ENCODE measurements at places on chromosomes 4 and X.

DNA sequence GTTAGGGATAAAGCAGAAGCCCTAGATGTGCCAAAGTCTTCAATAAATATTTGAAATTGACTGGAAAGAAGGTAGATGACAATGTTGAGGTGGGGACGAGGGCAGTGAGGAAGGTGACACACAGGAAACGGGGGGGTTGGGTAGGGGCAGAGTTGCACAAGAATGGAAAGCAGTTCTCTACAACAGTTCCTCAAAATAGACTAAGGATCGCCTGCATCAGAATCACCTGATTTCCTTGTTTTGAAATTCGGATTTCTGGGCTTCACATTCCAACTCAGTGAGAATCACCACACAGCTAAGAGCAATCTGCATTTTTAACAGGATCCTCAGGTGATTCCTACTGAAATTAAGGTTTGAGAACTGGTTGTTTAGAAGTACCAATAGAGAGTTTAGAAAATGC is 70.6 kb downstream of the ARFIP1 start:
- DNase-seq: peak; percentile 28

- DNase-seq: no peak
Measured at GRCh38 chr4:112677519-112678091, 40.7 kb downstream of the LARP7 start.

DNA sequence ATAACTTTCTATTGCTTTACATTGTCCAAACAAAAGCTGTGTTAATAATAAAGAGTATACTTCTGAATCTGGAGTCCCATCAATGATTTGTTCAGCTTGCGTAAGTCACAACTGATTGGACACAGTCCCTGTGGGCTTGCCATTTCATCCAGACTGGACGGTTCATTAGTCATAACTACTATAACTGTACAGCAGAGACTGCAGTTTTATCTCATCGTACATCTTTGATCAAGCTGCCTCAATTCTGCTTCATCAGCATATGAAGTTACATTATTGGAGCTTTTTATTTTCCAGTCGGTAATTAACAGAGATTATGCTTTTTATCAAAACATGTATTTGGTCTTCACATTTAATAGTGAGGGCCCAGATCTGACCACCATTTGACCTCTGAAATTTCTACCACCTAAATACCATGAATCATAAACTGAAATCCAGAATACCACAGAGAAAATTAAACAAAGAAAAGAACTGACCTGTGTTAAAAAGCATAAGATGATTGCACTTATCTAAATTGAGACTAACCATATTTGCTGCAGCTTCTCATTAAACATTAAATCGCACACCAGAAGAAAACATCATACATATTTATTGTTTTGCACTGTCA is 12.5 kb upstream of the MAB21L2 start:
- no peak for DNase-seq

GRCh38 chr4:108940149-108940548 is 177.3 kb upstream of the ETNPPL start:
- DNase-seq: no peak

DNA sequence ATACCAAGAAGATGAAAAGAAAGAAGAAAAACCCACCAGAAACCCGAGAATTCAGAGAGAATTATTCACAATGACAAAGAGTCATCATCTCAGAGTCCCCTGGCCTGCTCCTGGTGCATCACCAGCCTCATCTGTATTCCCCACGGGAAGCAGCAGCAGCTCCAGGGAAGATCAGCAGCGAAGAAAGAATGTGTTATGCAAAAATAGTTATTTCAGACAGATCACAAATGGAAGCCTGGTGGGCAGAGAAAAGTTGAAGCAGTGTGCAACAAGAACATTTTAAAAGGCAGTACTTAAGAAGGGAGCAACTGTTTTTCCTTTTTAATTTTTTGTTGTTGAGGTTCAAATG is 189.2 kb downstream of the PPP3CA start:
- no peak for DNase-seq

- no peak for DNase-seq
Measured at GRCh38 chrX:21691512-21692018, 33.4 kb upstream of the KLHL34 start.

- no peak for DNase-seq
Measured at GRCh38 chr4:94941706-94942105, 184.0 kb downstream of the BMPR1B start.

- no peak for DNase-seq
Measured at GRCh38 chr4:3031357-3032082, 42.8 kb downstream of the HTT-AS start.

DNA sequence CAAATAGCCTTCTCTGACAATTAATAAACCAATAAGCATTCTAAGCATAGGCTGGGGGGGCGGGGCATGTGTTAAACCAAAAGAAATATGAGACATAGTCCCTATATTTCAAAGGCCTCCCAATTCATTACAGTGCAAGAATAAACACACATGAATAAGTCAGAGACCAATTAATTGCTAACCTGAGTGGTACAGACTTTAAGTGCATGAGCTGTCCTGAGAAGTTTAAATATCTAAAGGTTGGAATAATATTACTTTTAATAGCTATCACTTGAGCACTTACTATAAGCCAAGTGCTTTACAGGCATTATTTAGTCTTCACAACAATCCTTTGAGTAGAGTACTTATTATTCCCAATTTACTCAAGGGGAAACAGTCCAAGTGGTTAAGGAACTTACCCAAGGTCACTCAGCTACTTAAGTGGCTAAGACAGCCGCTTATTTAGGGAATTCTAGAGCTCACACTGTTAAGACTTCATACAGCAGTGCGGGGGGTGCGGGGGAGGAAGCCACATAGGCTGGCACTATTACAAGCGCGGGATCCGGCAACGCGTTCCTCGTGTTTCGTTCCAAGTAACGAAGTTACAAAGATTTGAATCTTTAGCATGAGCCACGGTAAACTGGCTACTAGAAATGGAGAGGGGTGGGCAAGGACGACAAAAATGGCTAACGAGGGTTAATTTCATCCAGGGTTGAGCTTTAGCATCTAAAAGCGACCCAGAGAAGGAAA is 1.4 kb downstream of the THOC2 start:
- DNase-seq: no peak

GRCh38 chr4:7295197-7295910 is 103.0 kb downstream of the SORCS2 start:
- DNase-seq: peak; percentile 64

- peak; percentile 21 for DNase-seq
Measured at GRCh38 chr4:19936476-19936875, 315.2 kb upstream of the SLIT2 start.

DNA sequence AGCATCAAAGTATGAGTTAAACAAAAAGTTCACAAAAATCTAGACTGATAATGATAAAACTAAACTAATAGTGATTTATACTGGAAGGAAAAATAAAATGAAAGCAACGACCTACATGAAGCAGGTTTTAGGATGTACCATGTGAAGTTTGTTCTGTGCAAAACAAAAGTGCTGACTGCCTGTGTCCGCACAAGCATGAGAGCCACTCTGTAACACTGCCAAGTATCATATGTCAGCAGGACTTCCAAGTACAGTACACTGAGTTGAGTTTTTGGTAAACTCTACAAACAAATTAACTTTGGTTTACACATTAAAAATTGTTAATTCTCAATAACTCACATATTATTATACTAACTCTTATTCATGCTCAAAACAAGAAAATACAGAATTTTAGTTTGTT is 459.0 kb downstream of the PDGFC start:
- DNase-seq: peak; percentile 29

- no peak for DNase-seq
Measured at GRCh38 chr4:8076023-8076422, 82.6 kb downstream of the ABLIM2 start.

- DNase-seq: peak; percentile 58
Measured at GRCh38 chrX:120308959-120309872, 2.0 kb downstream of the TMEM255A start.

DNA sequence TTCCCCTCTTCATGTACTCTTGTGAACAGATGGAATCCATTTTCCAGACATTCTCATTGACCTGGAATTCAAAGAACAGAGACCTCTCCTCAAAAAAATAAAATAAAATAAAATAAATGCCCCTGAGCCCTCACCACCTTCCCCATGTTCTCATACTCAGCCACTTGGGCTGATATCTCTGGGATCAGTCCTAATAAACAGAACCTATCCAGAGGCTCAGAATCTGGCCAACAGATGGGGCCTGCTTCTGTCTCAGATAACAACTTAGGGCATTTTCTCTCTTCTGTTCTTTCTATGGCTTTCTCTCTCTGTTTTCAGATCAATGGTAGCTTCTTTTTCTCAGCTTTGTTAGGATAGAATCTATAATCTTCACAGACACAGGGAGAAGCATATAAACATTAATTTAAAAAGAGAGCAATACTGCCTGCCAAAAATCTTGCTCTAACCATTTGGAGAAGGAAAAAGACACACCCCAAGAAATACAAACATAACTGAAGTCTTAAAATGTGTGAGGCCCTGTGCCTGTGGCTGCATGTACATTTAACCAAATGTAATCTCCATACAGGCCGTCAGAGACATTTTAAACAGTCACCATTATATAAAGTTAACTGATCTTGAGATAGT is 907.1 kb downstream of the FAT4 start:
- no peak for DNase-seq

DNA sequence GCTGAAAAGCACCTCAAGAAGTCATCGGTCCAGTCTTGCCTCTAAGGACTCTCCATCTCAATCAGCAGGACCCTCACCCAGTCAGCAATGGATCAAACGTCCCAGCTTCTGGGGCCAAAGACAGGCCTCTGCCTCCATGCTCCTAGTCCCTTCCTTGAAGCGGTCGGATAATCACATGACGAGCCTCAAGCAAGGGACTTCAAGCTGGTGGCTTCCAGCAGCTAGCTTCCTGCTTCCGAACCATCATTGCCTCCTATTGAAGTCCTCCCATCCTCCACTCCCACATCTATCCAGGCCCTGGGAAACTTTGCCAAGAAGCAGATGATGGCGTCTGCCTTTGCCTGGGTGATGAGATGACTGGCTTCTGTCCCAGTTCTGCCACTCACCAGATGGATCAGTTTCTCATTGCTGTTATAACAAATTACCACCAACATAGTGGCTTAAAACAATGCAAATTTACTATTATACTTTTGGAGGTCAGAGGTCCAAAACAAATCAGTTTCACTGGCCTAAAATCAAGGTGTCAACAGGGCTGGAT is 135.2 kb upstream of the MAMLD1 start:
- no peak for DNase-seq

GRCh38 chr4:165359506-165359905 is 19.3 kb upstream of the CPE start:
- DNase-seq: no peak

DNA sequence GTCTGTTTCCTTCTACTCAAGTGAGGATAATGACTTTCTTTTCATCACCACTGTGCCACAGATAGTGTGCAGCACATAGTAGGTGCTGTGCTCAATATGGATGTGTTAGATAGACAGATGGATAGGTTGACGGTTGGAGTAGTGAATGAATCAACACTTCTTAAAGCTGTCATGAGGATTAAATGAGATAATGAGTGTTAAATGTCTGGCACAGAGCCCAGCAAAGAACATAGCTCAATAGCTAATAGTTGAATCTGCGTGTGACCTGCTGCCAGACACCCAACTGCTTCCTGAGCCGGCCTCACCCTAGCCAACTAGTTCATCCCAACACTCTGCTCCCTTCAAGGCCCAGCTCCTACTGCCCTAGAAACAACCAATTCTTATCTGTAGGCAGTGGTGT is 67.7 kb upstream of the PJA1 start:
- DNase-seq: no peak

DNA sequence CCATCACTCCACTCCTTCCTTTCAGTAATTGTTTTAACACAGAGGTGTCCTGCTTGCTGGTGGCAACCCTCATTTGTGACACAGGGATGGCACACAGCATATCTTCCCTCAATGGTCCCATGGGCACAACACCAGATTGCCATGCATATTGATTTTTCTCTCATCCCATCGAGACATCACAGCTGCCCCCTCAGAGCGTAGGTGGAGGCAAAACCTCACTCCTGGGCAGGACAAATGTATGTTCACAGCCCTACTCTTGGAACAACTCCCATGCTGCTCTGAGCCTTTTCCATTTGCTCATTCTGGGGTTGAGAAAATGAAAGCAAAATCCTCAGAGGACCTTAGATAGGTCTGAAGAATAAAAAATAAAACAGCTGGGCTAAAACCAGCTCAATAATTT is 172.2 kb downstream of the GABRB1 start:
- no peak for DNase-seq

GRCh38 chrX:45172890-45173289 is 27.8 kb downstream of the DIPK2B start:
- DNase-seq: no peak

DNA sequence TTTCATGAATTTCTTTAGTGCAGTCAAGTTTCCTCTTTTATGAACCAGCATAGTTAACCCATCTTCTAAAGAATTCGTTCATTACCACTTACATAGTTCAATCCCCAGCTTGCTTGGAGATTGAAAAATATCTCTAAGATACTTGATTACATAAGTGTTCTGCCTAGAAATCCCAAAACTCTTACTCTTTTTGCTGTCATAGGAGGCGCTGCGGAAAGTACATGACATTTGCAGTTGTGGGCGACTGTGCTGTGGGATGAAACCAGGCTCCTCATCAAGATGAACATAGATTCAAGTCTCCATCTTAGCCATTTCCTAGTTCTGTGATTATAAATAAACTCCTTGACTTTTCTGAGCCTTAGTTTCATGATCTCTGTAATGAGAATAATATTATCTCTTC is 107.1 kb upstream of the SORBS2 start:
- DNase-seq: no peak

- no peak for DNase-seq
Measured at GRCh38 chr4:119207051-119207450, 5.5 kb upstream of the USP53 start.

- no peak for DNase-seq
Measured at GRCh38 chr4:4417886-4418285, 31.0 kb downstream of the NSG1 start.

- DNase-seq: no peak
Measured at GRCh38 chr4:10104211-10104990, 12.2 kb downstream of the WDR1 start.

- peak; percentile 55 for DNase-seq
Measured at GRCh38 chr4:183823434-183823833, 81.7 kb upstream of the STOX2 start.

- DNase-seq: no peak
Measured at GRCh38 chr4:6463311-6464289, 8.8 kb downstream of the PPP2R2C start.

- no peak for DNase-seq
Measured at GRCh38 chr4:159505266-159505975, 402.5 kb downstream of the RAPGEF2 start.

- DNase-seq: no peak
Measured at GRCh38 chrX:111917591-111917990, 41.6 kb downstream of the TRPC5OS start.

DNA sequence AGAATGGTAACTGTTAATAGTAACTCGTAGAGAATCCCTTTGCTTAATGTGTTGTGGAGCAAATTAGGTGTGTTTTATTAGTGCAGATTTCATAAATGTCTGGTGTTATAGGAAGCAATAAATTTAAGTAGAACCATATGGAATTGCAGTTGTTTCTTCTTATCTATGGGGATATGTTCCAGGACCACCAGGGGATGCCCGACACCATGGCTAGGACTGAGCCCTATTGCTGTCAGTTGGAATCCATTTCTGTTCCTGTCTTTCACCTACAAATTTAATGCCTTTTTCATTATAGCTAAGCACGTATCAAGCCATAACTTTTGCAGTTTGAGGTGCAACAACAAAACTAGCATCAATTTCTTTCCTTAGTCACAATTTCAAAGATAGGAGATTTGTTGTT is 72.5 kb downstream of the DDIT4L start:
- DNase-seq: peak; percentile 41

GRCh38 chrX:119647089-119647488 is 40.9 kb upstream of the NKRF start:
- DNase-seq: no peak

GRCh38 chrX:15866147-15866546 is 11.5 kb upstream of the AP1S2 start:
- no peak for DNase-seq

Measured in femur (tissue), 1 donor.